ENCODE measurements at places on chromosomes 2 and 18.

DNA sequence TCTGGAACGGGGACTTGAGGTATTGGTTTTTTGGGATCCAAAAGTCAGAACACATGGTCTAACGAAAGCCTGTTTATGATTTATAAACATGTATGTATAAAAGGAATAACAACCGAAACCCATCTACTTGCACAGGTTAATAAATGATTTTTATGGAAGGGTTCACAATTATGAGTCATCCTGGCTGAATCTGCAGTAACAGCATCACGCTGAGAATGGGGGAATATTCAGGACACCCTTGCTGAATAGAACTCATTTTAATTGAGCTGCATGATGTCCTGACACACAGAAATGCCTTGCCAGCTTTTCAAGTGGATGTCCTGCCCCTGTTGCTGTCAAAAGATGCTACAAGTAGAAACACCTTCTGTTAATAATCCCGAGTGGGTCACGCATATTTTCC lies 54.7 kb upstream of the TGFA start:
- no peak for DNase-seq

DNA sequence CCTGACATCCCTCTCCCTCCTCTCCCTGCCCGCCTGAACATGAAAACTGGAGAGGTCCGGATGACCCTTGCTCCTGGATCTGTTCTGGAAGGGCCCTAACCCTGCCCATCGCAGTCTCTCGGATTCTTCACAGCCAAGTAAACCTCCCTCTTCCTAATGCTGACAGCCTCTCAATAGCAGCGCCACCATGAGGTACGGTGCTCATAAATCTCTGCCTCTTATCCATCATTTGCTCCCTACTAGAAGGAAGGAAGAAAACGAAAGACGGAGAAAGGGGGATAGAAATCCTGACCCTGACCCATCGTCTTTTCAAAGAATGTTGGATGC lies 257.9 kb downstream of the BCL11A start:
- no peak for DNase-seq

DNA sequence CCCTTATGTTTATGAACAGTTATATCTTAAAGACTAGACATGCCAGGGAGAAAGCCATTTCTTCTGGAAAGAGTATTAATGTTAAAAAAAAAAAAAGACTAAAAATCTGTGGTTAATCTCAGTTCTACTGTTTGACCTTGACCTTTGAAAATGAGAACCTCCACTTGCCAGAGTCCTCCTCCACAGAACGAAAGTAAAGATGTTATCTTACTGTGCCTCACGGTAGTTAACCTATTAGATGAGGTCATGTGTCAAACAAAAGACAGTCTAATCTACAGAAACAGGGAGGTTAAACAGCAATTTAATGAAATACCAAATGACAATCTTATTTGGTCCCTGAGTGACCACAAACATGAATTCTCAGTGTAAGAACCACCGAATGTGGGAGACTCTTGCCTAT lies 51.2 kb downstream of the SLC14A2 start:
- no peak for DNase-seq

DNA sequence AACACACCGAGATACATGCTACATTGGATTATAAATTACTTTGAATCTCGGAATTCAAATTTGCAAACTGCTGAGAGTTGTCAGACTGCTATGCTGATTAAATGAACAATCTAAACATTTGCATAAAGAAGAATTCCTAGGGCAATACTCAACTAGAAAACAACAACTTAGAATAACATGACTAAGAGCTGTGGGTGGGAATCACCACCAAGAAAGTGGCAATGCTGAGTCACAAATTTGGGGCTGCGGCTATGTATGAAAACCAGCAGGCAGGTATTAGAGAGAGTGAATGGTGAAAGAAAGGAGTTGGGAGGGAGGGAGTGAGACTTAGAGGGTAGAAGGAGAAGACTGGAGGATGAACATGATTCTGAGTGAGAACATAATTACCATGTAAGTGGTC lies 559.5 kb downstream of the PIK3C3 start:
- no peak for DNase-seq

DNA sequence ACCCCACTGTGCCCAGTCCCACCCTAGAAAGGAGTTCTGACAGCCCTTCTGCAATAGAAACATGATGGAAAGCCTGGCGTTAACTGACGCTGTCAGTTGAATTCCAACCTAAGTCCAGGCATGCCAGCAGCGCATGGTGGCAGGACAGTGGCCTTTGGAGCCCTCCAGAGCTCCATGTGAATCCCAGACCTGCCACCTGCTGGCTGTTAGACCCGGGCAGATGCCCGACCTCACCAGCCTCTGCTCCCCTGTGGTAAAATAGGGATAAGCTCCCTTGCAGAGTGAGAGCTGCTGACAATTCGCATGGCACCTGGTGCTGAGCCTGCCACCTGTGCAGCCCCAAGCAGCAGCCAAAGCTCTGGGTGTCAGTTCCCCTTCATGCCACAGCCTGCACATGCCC lies 138.6 kb downstream of the LOXHD1 start:
- no peak for DNase-seq

All from stimulated activated CD8-positive, alpha-beta memory T cell treated with anti-CD3 and anti-CD28 coated beads, Interleukin-12 subunit alpha, Interleukin-12 subunit beta, amount 100 ng/mL, for 4 hours (primary cell).